Pancreas (tissue), 10 donors: ENCODE measurements at places on chromosomes 6 and 20. TPM values are rescaled to one million over a fixed set of nuclear protein-coding genes. Genes with fewer than 3 reads are reported as not detected.
A peak's percentile ranks its signal among the peaks of the same experiment; 100 is the strongest.

LIME1 gene
- 3.0 TPM for total RNA-seq

DNA sequence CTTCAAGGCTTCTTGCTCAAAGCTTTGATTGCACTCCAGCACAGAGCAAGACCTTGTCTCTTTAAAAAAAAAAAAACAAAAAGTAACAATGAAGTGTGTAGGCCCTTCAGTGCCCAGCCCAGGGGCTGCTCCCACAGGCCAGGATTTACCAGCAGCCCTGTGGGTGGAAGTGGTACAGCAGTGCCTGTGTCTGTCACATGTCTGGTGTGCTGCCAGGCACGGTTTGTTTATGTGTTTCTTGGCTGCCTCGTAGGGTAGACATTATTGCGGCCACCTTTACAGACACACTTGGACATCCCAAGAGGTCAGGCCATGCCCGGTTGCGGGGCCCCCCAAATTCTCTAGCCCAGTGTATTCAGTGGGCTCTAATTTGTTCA lies 12.7 kb downstream of the DYNLRB1 start:
- DNase-seq, result peak; percentile 34
- no peaks in the 10 kb centered on the region for H3K27me3 ChIP-seq
- no peak overlapping the region for H3K27ac ChIP-seq

DNA sequence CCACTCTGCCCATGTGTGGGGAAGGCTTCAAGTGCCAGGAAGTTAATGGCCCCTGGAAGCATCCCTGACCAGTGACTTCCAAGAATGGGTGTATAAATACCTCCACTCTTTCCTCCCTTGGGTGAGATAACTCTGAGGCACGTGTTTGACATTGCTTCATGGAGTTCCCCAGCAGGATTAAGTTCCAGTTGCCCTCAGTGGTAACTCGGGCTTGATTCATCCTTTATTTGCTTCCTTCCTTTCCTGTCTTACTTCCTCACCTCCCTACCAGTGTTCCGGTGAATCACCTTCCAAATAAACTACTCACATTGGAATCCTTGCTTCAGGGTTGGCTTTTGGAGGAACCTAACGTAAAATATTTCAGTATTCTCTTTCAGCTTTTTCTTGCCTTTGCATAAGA lies 84.6 kb upstream of the JAG1 start:
- H3K36me3 ChIP-seq, result no peaks in the 10 kb centered on the region
- no peaks in the 10 kb centered on the region for H3K27me3 ChIP-seq
- no peak for DNase-seq

DNA sequence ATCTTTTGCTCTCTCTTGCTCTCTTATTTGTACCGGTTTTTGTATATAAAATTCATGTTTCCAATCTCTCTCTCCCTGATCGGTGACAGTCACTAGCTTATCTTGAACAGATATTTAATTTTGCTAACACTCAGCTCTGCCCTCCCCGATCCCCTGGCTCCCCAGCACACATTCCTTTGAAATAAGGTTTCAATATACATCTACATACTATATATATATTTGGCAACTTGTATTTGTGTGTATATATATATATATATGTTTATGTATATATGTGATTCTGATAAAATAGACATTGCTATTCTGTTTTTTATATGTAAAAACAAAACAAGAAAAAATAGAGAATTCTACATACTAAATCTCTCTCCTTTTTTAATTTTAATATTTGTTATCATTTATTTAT lies 15.9 kb downstream of the VEGFA start:
- peaks cover 15% of the 10 kb centered on the region for H3K36me3 ChIP-seq
- H3K27me3 ChIP-seq, result no peaks in the 10 kb centered on the region
- H3K4me3 ChIP-seq, result no peak overlapping the region
- no peak for DNase-seq
- peaks cover 14% of the 10 kb centered on the region for H3K4me1 ChIP-seq

DNA sequence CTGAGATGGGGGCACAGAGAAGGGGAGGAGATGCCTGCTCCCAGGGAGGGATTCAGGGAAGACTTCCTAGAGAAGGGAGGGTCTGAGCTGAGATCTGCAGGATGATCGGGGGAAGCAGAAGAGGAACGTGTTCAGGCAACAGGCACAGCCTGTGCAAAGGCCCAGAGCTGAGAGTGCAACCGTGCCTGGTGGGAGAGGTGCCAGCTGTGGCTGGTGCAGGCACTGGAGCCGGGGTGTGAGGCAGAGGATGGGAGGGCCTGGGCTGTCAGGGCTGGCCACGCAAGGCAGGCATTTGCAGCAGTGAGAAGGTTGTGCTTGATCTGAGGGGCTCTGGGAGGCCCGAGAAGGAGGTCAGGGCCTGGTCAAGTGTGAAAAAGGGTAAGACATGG lies 27.7 kb downstream of the PTGIS start:
- DNase-seq, result no peak
- no peaks in the 10 kb centered on the region for H3K36me3 ChIP-seq
- no peaks in the 10 kb centered on the region for H3K27me3 ChIP-seq
- H3K4me1 ChIP-seq, result no peaks in the 10 kb centered on the region
- no peak overlapping the region for H3K4me3 ChIP-seq
- no peak overlapping the region for H3K27ac ChIP-seq

DNA sequence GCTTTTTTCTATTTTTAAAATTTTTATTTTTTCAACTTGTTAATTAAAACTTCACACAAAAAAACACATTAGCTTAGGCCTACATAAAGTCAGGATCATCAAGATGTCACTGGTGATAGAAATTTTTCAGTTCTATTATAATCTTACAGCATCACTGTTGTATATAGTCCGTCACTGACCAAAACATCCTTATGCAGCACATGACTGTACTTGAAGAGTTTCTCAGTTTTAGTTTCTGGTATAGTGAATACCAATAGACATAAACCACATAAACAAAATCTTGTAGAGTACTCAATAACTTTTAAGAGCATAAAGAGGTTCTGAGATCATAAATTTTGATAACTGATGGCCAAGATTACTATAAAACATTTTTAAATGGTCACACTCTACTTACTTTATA lies 71.8 kb downstream of the ASCC3 start:
- H3K27ac ChIP-seq, result no peak overlapping the region
- no peaks in the 10 kb centered on the region for H3K27me3 ChIP-seq
- no peaks in the 10 kb centered on the region for H3K36me3 ChIP-seq
- H3K4me1 ChIP-seq, result no peaks in the 10 kb centered on the region
- no peak for DNase-seq
- no peak overlapping the region for H3K4me3 ChIP-seq

DNA sequence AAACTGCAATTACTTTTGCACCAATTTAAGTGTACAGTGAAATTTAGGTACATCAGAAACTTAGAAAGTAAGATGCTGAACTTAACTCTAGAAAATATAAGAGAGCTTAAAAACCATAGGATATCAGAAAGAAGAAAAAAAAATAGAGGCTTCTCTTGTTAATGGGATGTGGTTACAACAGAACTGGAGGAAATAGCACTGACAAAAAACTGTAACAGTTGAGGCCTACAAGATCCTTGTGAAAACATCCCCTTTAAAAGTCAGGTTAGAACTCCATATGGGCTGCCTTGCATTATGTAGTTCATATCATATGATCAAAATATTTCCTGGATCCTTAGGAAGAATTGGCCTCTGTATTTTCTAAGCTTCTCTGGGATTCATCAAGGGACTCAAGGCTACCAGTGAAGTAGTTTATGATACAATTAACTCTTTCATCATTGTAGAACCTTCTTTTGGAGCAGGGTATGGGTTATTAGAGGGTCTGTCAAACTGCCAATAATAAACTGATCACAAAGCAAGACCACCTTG lies 24.8 kb downstream of the MTCL3 start:
- H3K27ac ChIP-seq, result no peak overlapping the region
- H3K4me3 ChIP-seq, result no peak overlapping the region
- no peak for DNase-seq
- no peaks in the 10 kb centered on the region for H3K4me1 ChIP-seq
- no peaks in the 10 kb centered on the region for H3K27me3 ChIP-seq
- H3K36me3 ChIP-seq, result no peaks in the 10 kb centered on the region
